ENCODE measurements at places on chromosomes 16 and 17. TPM values are rescaled to one million over a fixed set of nuclear protein-coding genes. Genes with fewer than 3 reads are reported as not detected.
A peak's percentile ranks its signal among the peaks of the same experiment; 100 is the strongest.

DNA sequence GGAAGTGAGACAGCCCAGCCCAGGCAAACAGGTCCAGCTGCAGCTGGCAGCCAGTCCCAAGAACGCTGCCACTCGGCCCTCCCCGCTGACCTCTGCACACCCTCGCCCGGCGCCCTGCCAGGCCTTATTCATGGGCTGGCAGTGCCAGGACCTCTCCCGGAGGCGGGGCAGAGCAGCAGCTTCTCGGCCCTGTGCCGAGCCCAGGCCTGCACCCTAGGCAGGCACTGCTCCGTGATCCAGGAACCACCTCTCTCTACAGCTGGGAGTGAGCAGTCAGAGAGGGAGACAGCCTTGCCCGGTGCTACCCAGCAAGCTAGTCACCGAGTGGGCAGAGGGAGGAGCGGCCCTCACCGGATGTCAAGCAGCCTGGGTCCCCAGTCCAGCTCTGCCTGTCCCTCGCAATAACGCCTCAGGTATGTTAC lies 79.9 kb upstream of the CBX4 start:
- no peak overlapping the region for H3K27ac ChIP-seq
- no peaks in the 10 kb centered on the region for H3K36me3 ChIP-seq
- H3K27me3 ChIP-seq, result peaks cover 43% of the 10 kb centered on the region
- no peak overlapping the region for H3K4me3 ChIP-seq
- DNase-seq, result peak; percentile 85
- peaks cover 61% of the 10 kb centered on the region for H3K4me1 ChIP-seq

GRCh38 chr17:17146786-17147406 lies 59.2 kb downstream of the PLD6 start:
- H3K4me3 ChIP-seq, result no peak overlapping the region

GRCh38 chr17:7888184-7888920 lies at the start of gene CHD3:
TSS of gene CHD3 (plus strand) at chr17:7888789. CDS start at chr17:7889001, 212 bp downstream.
- no peak for DNase-seq
- peaks cover 27% of the 10 kb centered on the region for H3K36me3 ChIP-seq
- peak within 1 kb of the TSS; percentile 95 for H3K27ac ChIP-seq
- H3K27me3 ChIP-seq, result peaks cover 2% of the 10 kb centered on the region
- peak within 1 kb of the TSS; percentile 76 for H3K4me3 ChIP-seq

GRCh38 chr17:491086-492021 lies 138.7 kb upstream of the RPH3AL start:
- H3K27ac ChIP-seq, result peak overlapping the region; percentile 40
- DNase-seq, result peak; percentile 86
- H3K36me3 ChIP-seq, result no peaks in the 10 kb centered on the region

HASPIN gene
- total RNA-seq, result 4.3 TPM

GRCh38 chr17:78651554-78651953 lies 74.4 kb upstream of the DNAH17 start:
- H3K27ac ChIP-seq, result no peak overlapping the region
- H3K27me3 ChIP-seq, result no peaks in the 10 kb centered on the region
- no peak for DNase-seq
- H3K4me1 ChIP-seq, result peaks cover 6% of the 10 kb centered on the region
- no peak overlapping the region for H3K4me3 ChIP-seq

GRCh38 chr16:60363566-60363965 lies 1629.5 kb upstream of the GOT2 start:
- H3K4me1 ChIP-seq, result no peaks in the 10 kb centered on the region
- H3K27ac ChIP-seq, result no peak overlapping the region
- DNase-seq, result no peak
- H3K36me3 ChIP-seq, result no peaks in the 10 kb centered on the region

DNA sequence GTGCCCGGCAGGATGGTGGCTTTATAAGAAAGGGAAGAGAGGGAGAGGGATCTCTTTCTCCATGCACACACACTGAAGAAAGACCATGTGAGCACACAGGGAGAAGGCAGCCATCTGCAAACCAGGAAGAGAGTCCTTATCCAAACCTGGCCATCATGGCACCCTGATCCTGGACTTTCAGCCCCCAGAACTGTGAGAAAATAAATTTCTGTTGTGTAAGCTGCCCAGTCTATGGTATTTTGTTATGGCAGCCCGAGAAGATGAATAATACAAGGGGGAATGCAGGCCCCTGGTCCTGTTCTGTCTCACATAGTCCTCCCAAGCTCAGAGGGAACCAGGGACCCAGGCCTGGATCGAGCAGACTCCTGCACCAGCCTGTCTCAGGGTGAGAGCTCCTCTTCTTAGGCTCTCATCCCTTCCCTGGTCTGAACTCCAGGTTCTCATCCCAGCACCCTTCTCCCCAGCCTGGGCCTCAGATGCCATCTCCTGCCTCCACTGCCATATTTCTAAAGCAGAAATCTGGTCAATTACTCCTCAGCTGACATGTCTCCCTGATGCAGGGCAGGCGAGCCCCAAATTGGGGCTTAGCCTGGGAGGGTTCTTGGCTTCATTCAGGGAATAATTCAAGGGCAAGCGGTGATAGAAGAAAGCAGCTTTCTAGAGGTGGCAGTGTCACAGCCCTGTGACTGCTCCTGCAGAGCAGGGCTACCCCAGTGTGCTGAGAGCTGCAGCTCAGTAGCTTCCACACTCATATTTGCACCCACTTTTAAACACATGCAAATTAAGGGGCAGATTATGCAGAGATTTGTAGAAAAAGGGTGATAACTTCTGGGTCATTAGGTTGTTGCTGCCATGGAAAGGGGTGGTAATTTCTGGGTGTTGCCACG lies 28.8 kb downstream of the IGFBP4 start:
- no peaks in the 10 kb centered on the region for H3K36me3 ChIP-seq
- H3K27me3 ChIP-seq, result no peaks in the 10 kb centered on the region
- no peak overlapping the region for H3K27ac ChIP-seq
- peaks cover 17% of the 10 kb centered on the region for H3K4me1 ChIP-seq
- H3K4me3 ChIP-seq, result no peak overlapping the region
- DNase-seq, result no peak

DNA sequence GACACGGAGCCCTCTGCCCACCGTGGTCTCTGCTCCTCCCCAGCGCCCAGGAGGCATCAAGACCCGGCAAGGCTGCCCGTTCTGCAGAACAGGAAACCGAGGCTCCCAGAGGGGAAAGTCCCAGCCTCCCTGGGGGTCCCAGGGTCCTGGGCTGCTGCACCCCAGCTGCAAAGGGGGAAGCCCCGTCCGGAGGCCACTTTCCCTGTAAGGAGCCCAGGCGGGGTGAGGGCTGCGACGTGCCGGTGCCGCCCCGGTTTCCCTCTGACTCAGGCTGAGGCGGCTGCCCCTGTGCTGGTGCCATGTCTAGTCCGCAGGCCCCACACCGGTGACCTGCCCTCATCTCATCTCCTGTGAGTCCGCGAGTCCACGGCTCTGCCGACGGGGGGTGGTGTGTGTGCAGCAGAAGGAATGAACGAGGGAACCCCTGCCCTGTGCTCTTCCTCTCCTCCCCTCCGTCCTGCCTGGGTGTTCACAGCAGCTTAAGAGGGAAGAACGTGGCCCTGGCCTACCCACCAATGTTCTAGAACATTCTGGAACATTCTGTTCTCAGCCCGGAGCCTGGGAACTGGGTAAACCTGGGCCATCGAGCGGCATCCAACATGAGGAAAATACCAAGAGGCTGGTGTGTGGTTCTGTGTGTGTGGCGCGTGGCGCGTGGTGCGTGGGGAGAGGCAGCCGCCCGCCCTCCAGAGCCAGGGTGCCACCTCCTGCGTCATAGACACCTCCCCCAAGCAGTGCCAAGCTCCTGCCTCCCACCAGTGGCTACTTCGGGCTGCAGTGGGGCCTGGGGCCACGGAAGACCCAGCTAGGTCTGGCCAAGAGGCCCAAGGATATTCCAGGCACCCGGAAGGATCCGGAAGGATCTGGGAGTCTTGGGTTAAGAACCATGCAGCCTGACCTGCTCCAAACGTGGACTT lies 7.0 kb upstream of the CBFA2T3 start:
- no peaks in the 10 kb centered on the region for H3K36me3 ChIP-seq
- no peak overlapping the region for H3K4me3 ChIP-seq
- peaks cover 31% of the 10 kb centered on the region for H3K27me3 ChIP-seq
- peaks cover 6% of the 10 kb centered on the region for H3K4me1 ChIP-seq

DNA sequence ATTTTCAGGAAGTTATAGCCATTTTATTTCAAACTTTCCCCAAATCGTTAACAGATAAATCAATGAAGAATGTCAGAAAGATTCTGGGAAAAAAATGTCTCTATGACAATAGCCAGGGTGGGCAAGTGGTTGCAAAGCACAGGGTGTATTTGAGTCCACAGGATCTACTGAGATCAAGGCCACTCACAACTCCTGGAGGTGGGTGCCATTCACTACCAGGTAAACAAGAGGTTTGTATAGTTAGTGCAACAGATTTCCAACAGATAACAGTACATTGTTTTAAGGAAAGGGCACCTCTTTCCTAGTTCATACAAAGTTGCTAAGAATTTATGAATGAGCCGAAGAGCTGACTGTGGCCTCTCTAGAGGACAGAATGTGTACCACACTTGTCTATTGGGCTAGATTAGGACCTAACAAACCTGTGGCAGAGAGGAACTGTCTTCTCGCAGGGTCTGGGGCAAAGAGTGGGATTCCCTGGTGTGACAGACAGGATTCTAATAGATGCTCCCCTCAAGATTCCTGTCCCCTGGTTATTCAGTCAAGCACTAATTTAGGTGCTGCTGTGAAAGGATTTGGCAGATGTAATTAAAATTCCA lies 52.0 kb upstream of the ZNF629 start:
- no peak overlapping the region for H3K27ac ChIP-seq
- peaks cover 9% of the 10 kb centered on the region for H3K36me3 ChIP-seq
- no peak for DNase-seq

DNA sequence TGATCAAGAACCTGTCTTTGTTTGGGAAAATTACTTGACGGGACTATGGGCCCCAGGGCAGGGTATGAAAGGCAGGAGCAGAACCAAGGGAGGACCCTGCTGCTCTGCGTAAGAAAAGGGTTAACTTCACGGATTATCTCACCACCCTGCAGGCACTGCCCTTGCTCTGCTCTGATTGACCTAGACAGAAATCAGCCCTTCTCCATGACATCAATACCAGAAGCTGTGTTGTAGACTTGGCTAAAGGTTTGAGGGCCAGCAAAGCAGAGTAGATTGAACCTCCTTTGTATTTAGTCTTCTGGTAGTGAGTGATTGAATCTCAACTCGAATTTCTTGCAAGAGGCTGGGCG lies 52.9 kb upstream of the ETV4 start:
- no peak for DNase-seq
- H3K4me3 ChIP-seq, result no peak overlapping the region
- H3K27ac ChIP-seq, result peak overlapping the region; percentile 25
- H3K36me3 ChIP-seq, result no peaks in the 10 kb centered on the region
- H3K4me1 ChIP-seq, result peaks cover 42% of the 10 kb centered on the region
- H3K27me3 ChIP-seq, result no peaks in the 10 kb centered on the region

FOXF1 gene
- total RNA-seq, result not detected

GRCh38 chr16:67147437-67148140 lies 3.2 kb downstream of the B3GNT9 start:
- no peak overlapping the region for H3K27ac ChIP-seq
- H3K4me3 ChIP-seq, result no peak overlapping the region
- no peak for DNase-seq
- peaks cover 30% of the 10 kb centered on the region for H3K27me3 ChIP-seq
- H3K36me3 ChIP-seq, result peaks cover 61% of the 10 kb centered on the region
- peaks cover 18% of the 10 kb centered on the region for H3K4me1 ChIP-seq

DNA sequence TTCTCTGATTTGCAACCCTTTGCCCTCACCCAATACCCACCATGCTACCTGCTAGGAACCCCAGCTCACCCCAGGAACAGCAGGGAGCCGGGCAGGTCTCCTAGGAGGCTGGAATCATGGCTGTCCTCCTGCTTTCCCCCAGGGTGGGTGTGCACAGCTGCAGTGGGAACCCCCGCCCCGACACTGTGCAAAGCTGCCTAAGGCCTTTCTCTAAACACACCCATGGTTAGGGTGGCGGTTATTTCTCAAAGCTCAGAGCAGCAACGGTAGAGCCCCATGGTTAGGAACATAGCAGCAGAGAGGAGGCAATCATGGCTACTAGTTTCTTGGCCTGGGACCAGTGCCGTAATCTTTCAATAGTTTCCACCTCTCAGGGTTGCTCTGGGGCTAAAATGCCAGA lies 52.2 kb downstream of the ABCC12 start:
- no peak overlapping the region for H3K27ac ChIP-seq
- H3K27me3 ChIP-seq, result no peaks in the 10 kb centered on the region
- H3K4me3 ChIP-seq, result no peak overlapping the region
- H3K36me3 ChIP-seq, result no peaks in the 10 kb centered on the region
- H3K4me1 ChIP-seq, result peaks cover 2% of the 10 kb centered on the region

DNA sequence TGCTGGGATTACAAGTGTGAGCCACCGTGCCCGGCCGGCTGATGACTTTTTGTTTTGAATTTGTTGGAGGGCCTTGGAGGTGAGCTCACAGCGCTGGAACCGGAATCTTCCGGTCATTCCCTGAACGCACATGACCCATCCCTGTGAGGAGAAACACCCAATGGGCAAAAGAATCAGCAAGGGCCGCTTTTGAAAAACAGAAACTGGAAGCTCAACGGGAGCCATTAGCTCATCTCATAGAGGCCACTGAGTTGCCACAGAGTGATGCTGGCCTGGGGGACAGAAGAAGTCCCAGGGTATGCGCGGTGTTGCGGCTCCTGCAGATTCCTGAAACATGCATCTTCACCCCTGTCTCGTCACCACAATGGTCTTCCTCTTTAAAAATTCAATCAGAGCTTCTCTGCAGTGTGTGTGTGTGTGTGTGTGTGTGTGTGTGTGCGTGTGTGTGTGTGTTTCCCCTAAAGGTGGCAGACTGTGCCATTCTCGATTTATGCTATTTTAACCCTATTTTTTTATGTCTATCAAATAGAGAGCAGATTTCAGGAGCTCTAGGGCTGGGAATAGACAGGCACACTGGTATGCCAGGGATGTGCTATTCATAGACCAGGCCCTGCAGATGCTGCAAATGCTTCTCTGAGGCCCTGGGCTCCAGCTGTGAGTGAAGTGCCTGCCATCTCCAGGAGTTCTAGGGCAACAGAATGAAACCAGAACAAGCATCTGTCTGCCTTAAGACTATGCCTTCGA lies 68.3 kb downstream of the MARCHF10 start:
- no peaks in the 10 kb centered on the region for H3K36me3 ChIP-seq
- DNase-seq, result peak; percentile 47
- H3K4me1 ChIP-seq, result peaks cover 4% of the 10 kb centered on the region
- H3K4me3 ChIP-seq, result no peak overlapping the region
- H3K27ac ChIP-seq, result no peak overlapping the region

DNA sequence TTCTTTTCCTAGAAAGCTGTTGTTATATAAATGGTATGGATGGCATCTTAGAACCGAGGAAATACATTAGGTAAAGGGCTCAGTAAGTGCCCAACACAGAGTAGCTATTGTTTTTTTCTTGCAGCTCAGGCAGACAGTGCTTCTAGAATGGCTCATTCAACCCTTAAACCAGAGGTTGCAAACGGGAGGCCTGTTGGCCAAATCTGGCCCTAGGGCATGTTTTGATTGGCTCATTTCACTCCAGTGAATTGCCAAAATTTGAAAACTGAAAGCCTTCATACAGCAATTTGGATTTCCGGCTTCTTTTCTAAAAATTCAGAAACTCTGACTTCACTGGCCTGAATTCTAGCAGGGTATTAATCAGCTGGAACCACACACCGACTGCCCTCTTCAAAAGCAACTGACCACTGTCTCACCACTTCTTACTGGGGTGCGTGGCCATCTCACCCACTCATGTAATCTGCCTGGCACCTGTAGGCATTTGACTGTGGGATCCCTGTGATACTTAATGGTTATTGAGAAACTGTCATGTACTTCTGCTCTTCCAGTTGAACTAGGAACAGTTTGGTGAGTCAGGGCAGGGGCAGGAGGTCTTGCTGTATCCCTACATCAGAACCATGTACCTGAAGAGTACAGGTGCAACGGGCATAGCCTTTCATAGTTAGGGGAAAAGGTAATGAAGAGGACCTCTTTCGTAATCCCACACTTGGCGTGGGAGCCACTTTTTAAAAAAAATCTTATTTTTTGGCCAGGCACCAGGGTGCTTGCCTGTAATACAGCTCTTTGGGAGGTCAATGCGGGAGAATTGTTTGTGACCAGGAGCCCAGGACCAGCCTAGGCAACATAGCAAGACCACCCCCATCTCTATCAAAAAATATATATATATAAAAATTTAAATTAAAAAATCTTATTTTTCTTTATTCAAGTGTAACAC lies 53.6 kb upstream of the SCNN1B start:
- no peak overlapping the region for H3K27ac ChIP-seq
- no peaks in the 10 kb centered on the region for H3K27me3 ChIP-seq
- H3K36me3 ChIP-seq, result no peaks in the 10 kb centered on the region
